ENCODE measurements at places on chromosomes 6 and 20.

- no peak for DNase-seq
These were observed 41.8 kb downstream of the C6orf58 start for GRCh38 chr6:127618729-127619128.

GRCh38 chr6:15989397-15989796 lies 139.5 kb upstream of the MYLIP start:
- no peak for DNase-seq

DNA sequence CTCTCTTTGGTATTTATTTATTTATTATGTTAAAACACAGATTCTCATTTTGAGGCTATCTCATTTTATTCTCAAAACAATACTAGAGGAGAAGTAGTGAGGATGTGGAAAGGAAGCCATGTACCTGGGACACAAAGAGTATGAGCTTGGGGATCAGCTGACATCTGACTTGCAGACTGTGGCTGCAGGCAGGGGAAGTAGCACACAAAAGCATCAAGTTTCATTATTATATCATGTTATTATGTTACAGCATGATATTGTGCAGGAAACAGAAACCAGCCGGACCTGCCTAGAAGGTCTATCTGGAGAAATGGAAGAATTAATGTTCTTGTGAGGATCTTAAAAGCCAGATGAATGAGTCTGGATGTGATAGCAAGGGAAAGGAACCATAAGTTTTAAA lies 248.2 kb downstream of the KHDC1L start:
- DNase-seq: no peak

GRCh38 chr20:475463-476357 lies 13.4 kb upstream of the TBC1D20 start:
- no peak for DNase-seq

DNA sequence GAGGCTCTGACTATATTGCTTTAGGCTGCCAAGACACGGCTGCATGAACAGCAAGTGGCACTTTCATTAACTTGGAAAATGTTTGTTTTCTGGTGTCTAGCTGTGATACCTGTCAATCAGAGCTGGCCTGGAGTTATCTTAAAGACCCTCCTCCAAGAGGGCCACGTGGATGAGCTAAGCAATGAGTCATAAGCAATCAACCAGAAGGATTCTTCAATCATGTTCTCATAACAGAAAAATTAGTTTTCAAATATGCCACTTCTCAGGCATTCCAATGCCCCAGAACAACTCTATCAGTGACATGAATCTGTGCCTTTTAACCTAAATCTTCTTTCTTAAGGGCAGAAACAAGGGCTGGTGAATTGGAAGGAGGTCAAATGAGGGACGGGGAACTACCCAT lies 283.0 kb downstream of the HTR1B start:
- DNase-seq: no peak

DNA sequence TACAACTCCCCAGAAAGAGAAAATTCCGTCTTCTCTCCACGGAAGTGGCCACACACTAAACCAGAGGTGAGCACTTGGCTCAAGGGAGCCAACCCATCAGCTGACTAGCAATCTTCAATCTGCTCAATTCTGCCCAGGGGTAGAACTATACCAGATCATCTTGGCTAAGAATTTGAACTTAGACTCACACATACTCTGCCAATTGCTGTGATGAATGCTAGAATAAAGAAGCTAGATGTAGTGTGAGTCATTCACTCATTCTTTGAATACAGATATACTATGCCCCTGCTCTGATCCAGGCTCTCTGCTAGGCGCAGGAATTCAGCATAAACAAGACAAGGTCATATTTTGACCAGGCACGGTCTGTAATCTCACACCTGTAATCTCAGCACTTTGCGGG lies 147.9 kb upstream of the SHLD1 start:
- no peak for DNase-seq

DNA sequence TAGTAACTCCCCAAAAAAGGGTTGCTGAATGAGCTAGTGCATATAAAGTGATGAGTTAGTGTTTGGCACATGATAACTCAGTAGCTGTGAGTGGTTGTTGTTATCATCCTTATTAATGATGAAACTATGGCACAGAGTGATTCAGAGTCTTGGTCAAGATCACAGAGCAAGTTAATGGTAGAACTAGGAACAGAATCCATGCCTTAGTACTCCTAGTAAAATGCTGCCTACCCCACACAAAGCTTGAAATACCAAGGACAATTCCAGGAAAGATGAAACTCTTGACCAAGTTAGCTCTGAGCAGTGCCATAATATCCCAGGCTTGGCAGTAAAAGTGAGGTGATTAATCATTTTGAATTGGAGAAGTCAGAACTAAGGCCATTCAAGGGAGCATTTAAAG lies 109.1 kb upstream of the ENPP5 start:
- DNase-seq: no peak

- no peak for DNase-seq
These were observed 226.9 kb upstream of the RREB1 start for GRCh38 chr6:6880745-6881437.

DNA sequence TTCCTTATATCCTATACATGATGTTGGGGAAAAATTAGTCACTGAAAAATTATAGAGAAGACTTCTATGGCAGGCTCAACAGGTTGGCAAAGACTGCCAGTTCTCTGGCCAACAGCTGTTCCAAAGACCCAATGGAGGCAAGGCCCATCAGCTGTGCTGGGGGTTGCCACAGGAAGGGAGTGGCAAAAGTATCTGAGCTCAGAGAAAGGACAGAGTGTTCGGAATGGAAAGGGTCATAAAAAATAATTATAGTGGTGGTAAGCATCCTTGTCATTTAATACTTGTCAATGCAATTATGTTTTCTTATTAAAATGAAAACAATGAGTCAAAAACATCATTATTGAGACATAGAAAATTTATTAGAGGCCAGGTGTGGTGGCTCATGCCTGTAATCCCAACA lies 36.1 kb downstream of the FASTKD5 start:
- no peak for DNase-seq

GRCh38 chr6:39209911-39210310 lies 19.4 kb downstream of the KCNK5 start:
- no peak for DNase-seq

DNA sequence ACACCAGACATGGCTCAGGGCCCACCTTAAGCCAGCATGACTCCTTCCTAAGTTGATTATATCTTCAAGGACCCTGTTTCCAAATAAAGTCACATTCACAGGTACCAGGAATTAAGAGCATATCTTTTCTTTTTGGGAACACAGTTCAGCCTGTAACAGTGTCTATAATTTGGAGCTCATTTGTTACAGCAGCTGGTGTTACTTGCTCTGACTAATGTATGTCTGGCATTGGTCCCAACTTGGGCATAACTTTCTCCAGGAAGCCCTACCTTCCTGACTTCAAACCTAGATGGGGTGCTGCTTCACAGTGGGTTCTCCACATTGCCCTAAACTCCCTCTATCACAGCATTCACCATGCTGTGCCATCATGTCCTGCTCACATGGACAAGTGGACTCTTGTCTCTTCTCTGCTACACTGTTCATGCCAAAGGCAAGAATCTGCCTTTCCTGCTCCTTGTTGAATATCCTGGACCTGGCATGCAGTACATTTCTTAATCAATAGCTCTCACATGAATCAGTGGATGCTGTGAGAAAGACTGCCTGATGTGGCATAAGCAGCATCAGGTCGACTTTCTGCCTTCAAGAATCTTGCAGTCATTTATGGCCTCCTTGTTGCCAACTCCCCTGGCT lies 117.4 kb upstream of the FOXA2 start:
- no peak for DNase-seq

DNA sequence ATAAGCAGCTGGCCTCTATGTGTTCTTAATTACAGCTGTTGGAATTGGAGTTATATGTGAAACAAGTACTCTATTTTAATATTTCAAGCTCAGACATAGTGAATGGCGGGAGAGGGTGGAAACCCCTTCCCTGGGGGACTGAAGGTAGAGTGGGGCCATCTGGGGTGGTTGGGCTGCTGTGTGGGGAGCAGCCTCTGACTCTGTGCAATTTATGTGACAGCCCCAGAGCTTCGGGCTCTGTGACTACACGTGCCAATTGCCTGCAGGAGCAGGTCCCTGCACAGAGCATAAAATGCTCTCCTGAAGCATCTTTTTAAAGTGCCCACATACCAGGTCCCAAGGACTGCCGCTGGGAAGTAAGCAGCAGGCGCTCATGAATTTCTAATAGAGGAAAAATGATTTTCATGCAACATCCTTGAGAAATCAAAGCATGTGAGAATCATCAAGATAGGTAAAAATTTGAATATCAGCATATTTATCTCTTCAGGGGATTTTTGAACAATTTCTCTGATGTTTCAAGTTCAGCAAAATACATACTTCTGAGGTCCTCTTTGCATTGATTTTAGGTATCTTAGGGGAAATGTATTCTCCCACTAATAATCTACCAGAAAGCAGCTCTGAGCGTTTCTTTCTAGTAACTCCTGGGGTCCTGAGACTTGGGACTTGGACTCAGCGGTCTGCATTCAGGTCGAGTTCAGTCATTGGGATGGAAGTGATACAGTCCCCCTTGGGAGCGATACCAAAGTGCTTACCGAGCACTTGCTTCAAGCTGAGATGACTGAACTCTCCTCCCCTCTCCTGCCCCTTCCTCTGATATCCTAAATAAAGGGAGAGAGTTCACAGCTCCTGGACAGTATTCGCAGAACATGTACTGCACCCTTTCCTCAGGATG lies 40.0 kb downstream of the ALDH8A1 start:
- no peak for DNase-seq

- DNase-seq: no peak
These were observed 131.6 kb downstream of the HFE start for GRCh38 chr6:26218824-26219223.

DNA sequence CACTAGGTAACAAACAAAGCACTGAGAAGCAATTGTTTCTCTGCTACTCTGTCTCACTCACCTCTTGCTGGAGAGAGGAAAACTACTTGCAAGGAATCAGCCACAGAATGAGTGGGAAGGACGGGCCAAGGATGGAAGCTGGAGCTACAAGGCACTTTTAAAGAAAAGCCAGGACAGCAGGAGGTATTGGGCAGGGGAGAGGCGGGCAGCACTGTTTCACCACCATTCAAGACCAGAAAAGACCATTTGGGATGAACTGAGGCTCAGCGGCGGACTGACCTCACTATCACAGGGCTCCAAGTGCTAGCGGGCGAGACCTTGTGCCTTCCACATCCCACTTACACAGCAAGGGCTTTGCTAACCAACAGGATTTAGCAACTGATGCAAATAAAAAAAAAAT lies 137.4 kb downstream of the IPCEF1 start:
- no peak for DNase-seq

DNA sequence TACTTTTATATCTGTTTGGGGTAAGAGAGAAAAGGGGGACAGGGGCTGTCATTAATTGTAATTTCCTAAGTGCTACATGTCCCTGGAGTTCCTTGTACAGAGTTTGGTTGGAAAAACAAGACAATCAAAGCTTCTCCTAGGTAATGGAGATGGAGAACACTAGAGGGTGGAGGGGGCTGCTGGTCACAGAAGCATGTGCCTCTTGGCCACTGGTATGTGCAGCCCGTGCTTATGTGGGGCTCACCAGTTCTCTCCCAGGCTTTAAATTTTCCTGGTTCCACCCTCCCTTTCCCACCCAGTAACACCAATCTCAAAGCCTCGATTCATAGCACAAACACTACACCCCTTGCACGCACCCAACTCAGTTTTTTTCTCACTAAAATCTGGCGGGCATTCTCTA lies 165.6 kb downstream of the SAMD5 start:
- no peak for DNase-seq

DNA sequence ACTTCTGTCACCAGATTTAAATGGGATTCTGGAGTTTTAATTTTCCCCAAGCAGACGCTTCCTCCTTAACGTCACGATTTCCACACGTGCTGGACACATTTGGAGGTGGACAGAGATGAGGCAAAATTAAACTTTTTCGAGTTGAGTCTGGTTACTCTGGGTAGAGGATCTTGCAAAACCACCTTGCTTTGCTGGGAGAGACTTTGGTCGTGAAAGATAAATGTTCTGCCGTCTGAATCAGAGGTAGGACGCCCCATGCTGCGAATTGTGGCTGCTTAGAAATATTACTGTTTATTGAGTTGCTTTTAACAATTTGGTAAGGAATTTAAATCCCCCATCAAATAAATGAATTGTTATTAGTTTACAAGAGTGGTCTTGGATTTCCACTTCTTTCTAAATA lies 46.8 kb downstream of the CTCFL start:
- no peak for DNase-seq

- no peak for DNase-seq
These were observed 190.3 kb downstream of the TENT5A start for GRCh38 chr6:81562169-81562568.

GRCh38 chr6:166572370-166573261 lies 13.9 kb downstream of the RAMACL start:
- no peak for DNase-seq

- DNase-seq: no peak
These were observed 11.5 kb downstream of the SLC2A10 start for GRCh38 chr20:46720776-46721425.

DNA sequence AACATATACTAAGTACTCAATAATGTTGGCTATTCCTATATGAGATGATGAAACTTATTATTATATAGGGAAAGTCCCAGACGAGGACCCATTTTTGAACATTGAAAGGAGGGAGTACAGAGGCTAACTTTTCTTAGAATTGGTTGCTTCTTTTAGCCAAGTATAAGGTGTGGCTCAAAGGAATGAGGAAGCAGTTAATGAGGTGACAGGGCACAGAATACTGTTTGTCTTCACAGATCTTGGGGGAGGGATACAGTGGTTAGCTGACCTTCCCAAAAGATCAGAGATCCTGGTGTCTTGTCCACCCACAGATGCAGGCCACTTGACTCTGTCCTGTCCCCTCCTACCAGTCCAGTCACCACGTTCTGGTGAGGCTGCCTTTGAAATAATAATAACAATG lies 67.8 kb upstream of the EPB41L1 start:
- DNase-seq: no peak

GRCh38 chr6:12083763-12084162 lies 71.7 kb downstream of the HIVEP1 start:
- no peak for DNase-seq

DNA sequence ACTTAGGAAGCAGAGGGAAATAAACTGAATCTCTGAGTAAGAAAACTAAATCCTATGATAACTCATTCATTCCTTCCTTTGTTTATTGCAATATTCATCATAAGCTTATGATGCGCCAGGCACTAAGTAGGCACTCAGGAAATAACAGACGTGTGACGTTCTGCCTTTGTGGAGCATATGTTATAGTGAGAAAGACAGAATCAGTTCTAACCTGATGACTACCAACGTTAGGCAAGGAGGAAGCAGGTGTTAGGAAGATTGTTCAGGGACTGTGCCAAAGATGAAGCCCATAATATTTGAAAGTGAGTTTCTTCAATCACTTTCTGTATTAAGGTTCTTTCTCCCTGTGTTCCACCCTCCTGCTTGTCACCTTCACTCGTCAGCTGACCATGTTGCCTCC lies 3.6 kb downstream of the HLA-DQA2 start:
- DNase-seq: no peak
